ENCODE measurements at places on chromosomes 3 and 15.

- DNase-seq: no peak
Observed at GRCh38 chr15:42474827-42475226, 16.1 kb downstream of the ZNF106 start.

DNA sequence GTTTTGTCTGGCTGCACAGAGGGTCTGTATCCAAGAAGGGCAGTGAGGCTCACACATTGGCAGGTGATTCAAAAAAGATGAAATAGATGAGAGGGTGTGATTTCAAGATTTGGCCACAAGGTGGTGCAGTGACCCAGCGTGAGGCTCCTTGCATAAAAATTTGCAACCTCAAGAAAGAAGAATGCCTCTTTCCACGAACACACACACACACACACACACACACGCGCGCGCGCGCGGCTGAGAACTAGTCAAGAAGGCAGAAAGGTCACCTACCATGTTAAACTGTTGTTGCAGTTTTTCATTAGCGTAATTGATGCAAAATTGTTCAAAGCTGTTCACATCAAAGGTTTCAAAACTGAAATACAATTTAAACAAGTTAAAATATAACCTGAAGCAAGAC is 39.2 kb downstream of the MYO5C start:
- DNase-seq: peak; percentile 67

GRCh38 chr3:125200731-125201139 is 11.8 kb downstream of the SLC12A8 start:
- DNase-seq: no peak

DNA sequence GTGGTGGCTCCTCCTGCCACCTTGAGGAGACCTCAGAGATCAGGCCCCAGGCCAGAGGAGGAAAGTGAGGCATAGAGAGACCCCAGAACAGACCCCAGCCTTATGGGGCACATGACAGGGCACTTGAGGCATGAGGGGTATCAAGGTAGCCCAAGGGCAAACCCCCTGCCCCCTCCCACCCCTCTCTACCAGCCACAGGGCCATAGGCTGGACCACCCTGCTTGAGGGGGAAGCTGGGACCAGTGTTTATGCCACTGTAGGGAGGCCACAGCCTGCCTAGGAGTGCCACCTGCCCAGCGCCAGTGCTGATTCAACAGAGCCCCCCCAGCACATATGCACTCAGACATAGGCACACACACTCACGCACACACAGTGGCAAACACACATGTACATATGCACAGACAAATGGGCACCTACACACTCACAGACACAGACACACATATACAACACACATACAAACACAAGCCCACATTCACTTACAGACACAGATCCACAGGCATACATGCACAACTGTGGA is 10.3 kb downstream of the MYL3 start:
- no peak for DNase-seq

- peak; percentile 22 for DNase-seq
Observed at GRCh38 chr3:193548406-193548805, 6.3 kb downstream of the ATP13A4 start.

DNA sequence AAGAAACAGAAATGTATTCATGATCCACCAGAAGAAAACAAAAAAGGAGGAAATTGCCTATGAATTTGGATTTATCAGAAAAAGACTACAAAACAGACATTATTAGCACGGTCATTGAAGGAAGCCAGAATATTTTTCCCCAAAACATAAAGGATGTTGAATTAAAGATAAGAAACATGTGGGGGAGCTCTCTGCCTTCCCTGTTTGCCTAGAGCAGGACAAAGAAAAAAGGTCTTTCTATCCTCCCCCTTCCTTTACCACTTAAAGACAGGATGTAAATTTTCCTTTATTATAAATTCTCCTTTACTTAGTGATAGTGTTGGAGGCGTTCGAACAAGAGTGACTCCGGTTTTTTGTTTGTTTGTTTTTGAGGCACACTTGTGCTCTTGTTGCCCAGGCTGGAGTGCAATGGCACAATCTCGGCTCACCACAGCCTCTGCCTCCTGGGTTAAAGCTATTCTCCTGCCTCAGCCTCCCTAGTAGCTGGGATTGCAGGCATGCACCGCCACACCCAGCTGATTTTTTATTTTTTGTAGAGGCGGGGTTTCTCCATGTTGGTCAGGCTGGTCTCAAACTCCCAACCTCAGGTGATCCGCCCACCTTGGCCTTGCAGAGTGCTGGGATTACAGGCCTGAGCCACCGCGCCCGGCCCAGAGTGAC is 14.9 kb upstream of the RPN1 start:
- DNase-seq: no peak

DNA sequence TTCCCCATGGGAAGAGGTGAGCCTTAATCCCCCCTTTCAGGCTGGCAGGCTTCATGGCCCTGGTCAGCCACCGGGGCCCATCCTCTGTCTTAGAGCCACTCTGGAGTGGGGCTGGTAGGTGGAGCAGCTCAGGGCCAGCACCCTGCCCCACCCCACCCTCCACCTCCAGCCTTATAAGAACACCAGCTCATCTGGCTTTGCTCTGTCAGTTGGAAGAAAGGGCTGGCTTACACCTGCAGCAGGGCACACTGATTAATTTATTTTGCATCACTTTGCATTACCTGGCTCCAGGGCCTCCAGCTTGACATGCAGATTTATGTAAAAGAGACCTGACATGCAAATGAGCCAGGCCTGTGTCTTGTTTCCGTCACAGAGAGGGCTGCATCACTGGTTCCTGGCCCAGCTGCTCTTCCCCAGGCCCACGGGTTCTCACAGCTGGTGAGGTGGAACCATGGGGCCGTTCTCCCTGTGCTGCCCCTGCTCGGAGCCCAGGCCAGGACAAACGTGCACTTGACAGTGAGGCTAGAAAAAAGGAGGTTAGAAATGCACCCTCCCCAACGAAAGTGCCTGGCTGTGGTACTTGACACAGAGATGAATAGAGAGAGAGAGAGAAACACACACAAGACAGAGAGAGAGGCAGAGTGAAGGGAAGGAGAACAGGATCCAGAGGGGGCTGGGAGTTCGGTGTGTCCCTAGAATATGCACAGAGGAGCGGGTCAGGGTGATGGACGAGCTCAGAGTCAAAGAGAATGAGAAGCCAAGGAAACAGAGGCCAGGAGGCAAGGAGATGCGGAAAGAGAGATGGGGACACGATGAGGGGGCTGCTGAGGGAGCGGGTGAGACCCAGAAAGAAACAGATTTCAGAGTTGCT is 44.5 kb upstream of the MAGEF1 start:
- DNase-seq: no peak
